ENCODE measurements at places on chromosomes 5 and 9. TPM values are rescaled to one million over a fixed set of nuclear protein-coding genes. Genes with fewer than 3 reads are reported as not detected.

The PLAC8L1 gene
- total RNA-seq, result 0.51 TPM

The SPINK7 gene
- total RNA-seq, result not detected

The SH3RF2 gene
- not detected for total RNA-seq

DNA sequence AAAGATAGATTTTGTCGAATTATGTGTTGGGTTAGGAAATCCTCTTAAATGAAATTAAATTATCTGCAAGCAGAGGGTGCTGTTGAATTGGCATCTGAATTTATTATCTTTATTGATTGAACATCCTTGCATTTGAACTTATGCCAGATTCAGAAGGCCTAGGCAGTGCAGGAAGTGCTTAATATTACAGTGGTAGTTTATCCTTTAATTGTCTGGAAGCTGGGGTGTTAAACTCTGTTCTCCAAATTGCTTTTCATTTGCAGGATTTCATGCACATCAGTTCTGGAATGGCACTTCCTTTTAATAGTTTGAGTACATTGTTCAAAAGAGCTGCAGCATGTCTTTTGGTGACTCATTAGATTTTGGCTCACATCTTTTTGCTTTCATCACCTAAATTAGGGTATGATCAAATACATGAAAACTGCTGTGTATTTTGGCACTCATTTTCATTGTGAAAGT, 186.3 kb downstream of the KDM4C start:
- DNase-seq, result no peak

GRCh38 chr5:143698574-143698973, 113.4 kb upstream of the HMHB1 start:
- no peak for DNase-seq

GRCh38 chr9:3586066-3586465, 60.3 kb upstream of the RFX3 start:
- DNase-seq, result no peak

DNA sequence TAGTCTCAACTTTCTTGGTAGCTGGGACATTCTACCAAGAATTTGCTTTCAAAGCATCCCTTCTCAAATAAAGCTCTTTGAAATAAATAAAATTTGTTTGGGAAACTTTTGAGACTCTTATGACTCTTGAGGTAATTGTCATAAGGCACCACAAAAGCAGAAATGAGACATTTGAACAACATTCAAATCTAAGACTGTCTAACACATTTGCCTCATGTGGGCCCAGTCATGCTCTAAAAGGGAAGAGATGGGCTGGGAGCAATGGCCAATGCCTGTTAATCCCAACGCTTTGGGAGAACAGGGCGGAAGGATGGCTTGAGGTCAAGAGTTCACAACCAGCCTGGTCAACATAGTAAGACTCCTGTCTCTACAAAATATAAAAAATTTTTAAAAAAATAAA, 26.4 kb downstream of the SLC31A2 start:
- no peak for DNase-seq

DNA sequence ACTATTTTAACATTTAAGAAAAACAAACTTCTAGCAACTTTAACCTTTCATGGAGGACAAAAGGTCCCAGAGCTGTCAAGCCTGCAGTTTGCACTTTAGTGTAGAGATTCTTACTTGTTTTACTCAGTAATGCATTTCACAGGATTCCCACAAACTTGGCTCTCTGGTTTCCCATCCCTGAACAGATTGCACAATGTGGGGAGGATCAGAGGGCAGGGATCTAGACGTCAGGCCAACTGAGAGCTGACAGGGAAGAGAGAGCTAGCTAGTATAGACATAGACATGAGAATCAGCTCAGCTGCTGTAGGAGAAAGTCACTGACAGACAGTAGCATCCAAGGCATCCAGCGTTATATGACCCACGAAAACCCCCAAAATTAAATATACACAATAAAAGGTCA, 20.9 kb upstream of the BNIP1 start:
- no peak for DNase-seq

DNA sequence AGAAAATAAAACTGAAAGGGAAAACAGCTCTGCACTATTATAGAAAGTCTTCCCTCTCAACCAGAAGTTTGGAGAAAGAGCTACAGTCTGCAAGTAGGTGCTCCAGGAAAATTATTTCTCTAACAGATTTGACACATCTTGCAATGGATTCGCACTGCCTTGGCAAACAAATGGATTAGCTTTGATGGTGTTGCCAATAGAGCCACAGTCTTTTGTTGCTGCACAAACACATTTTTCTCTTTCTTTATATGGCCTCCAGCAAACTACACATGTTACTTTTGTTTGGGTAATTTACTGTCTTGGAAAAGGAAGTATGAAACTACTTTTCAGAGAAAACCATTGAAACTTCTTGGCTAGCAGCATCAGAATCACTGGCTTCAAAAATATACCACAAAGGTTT, 523.1 kb downstream of the EFNA5 start:
- DNase-seq, result no peak

DNA sequence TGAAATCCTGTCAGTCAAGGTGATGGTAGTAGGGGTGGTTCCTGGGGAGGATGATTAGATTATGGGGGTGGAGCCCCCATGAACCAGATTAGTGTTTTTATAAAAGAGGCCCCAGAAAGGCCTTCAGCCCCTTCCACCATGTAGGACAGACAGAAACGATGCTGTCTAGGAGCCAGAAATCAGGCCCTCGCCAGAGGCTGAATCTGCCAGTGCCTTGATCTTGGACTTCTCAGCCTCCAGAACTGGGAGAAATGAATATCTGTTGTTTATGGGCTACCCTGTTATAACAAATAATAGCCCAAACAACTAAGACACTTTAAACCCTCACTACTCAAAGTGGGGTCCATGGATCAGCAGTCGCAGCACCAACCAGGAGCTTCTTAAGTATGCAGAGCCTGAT, 20.2 kb upstream of the FOXB2 start:
- DNase-seq, result no peak
